ENCODE measurements at places on chromosomes 1 and 21.
A peak's percentile ranks its signal among the peaks of the same experiment; 100 is the strongest.

DNA sequence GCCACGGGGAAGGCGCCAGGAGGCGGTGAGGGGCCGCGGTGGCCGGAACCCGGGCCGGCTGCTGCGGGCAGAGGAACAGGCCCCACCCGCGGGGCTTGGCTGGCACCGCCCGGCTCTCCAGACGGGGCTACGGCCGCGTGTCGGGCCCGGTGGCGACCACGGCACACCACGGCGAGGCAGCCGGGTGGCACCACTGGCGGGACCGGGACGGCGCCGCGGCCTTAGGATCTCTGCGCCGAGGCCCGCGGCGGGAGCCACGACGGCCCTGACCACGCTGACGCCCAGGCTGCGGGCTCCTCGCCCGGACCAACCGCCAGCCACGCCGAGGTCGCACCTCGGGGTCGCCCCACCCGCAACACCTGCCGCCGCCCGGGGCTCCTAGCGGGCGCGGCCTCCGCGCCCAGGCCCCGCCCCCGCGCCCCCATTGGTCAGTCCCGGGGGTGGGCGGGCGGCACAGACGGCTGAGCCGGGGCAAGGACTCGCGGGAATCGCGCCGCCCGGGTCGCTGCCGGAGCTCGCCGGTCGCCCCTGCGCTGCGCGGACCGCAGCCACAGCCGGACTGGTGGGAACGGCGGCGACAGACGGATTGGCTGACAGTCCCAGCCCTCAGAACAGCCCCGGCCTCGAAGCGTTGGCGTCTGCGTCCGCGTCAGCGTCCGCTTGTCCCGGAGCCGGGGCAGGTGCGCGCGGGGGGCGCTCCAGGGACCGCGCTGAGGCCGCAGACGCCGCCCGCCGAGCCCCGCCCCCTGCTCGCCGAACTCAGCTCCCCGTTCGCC, at the start of gene BMP8A:
Gene BMP8A (plus strand): TSS at position 491 of the 776 bp plus-strand sequence. CDS start 356 bp downstream, outside the sequence.
- DNase-seq, result peak; percentile 25

GRCh38 chr1:55239548-55239947, 24.4 kb upstream of the USP24 start:
- no peak for DNase-seq

GRCh38 chr1:32498751-32499150, 33.9 kb downstream of the ZBTB8B start:
- no peak for DNase-seq

DNA sequence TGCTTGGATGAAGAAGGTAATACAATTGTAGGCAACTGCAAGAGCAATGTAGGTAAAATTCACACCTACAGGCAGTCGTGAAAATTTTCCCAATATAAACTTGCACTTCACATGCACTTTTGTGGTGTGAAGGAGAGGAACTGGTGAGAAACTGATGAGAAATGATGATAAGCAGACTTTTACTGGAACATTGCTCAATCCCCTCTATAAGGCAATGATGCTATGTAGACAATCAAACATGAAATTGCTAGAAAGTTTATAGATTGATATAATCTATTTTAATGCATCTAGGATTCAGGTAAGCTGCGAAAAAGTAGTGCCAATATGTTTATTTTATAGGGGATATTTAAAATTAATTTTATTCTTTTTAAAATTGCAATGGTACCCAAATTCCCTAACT, 802.2 kb downstream of the KCNT2 start:
- no peak for DNase-seq

DNA sequence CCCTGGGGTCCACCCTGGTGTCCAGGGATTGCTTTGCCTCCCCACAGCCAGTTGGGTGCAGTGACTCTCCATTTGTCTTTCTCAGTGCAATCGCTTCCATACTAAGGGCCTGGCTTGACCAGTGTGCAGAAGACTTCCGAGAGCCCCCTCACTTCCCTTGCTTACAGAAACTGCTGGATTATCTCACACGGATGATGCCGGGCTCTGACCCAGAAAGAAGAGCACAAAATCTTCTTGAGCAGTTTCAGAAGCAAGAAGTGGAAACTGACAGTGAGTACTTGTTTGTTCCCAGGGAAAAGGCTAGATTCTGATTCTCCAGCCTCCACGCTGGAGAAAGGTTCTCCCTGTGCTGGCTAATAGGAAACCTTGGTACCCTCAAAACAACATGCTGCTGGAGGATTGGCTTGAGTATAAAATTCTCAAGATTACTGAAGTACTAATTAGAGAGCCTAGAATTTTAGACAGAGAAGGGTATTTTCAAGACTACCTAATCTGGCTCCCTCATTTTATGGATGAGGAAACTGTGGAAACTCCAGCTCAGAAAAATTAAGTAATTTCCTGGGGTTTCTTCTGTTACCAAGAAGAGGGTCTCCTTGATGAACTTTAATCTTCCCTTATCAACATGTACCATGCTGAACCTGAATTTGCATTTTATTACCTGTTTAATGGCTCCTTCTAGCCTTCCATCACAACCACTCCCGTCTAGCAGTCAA, 75.8 kb downstream of the RGL1 start:
- DNase-seq, result no peak

All from stimulated activated CD4-positive, alpha-beta T cell treated with anti-CD3 and anti-CD28 coated beads, Interleukin-12 subunit alpha, Interleukin-12 subunit beta, amount 100 ng/mL, for 24 hours (primary cell).